B cell (primary cell): ENCODE measurements at places on chromosomes 7 and 10. TPM values are rescaled to one million over a fixed set of nuclear protein-coding genes. Genes with fewer than 3 reads are reported as not detected.

The EVX1 gene
- not detected in 2 replicates for total RNA-seq

GRCh38 chr10:124006526-124006925, 86.9 kb downstream of the CHST15 start:
- no peak for DNase-seq

DNA sequence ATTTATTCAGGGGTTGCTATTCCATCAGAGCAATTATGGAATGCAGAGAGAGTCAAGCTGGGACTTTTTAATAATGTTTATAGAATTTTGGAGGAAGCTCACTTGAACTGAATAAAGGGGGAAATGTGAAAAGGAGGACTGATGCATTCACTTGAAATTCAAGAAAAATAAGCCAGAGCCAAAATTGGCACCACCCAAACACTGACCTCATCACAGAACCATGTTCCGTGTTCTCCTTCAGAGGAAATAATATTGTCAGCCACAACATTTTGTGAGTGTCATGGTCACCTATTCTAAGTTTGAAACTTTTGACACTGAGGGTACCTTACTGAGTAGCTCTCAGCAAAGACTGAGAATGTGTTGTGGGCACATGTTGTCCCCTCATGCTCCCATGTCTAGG, 207.0 kb downstream of the ANK3 start:
- DNase-seq, result no peak

DNA sequence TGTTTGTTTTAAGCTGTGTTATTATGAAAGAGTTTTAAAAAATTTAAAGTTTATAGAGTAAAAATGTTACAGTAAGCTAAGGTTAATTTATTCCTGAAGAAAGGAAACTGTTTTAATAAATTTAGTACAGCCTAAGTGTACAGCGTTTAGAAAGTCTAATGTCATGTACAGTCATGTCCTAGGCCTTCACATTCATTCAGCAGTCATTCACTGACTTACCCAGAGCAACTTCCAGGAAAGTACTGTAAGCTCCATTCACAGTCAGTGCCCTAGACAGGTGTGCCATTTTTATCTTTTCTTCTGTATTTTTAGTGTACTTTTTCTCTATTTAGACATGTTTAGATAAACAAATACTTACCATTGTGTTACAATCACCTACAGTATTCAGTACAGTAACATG, 126.8 kb downstream of the TPK1 start:
- DNase-seq, result no peak

The PHYHIPL gene
- total RNA-seq, result not detected in 2 replicates

The GPER1 gene
- 20.7 and 21.3 TPM in 2 replicates for total RNA-seq

GRCh38 chr7:38929460-38930171, 20.6 kb upstream of the VPS41 start:
- no peak for DNase-seq

DNA sequence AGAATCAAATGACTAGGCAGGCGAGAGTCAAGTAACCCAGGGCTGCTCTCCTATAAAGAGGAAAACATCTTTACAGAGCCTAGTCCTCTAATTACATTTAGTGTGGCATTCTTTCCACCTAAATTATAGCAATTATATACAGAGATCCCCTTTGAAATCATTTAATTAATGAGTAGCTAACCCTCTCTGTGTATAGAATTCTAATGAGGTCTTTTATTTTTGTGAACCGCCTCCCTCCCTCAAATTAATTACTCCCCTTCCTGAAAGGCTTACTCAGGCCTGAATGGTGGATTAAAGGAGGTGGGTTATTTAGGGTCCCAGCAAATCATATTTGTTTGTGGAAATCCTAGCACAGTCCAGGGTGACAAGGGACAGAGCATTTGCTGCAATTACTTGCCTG, 551.8 kb downstream of the SORCS3 start:
- no peak for DNase-seq

The GIMAP5 gene
- total RNA-seq, result 0.10 and 0.27 TPM in 2 replicates

DNA sequence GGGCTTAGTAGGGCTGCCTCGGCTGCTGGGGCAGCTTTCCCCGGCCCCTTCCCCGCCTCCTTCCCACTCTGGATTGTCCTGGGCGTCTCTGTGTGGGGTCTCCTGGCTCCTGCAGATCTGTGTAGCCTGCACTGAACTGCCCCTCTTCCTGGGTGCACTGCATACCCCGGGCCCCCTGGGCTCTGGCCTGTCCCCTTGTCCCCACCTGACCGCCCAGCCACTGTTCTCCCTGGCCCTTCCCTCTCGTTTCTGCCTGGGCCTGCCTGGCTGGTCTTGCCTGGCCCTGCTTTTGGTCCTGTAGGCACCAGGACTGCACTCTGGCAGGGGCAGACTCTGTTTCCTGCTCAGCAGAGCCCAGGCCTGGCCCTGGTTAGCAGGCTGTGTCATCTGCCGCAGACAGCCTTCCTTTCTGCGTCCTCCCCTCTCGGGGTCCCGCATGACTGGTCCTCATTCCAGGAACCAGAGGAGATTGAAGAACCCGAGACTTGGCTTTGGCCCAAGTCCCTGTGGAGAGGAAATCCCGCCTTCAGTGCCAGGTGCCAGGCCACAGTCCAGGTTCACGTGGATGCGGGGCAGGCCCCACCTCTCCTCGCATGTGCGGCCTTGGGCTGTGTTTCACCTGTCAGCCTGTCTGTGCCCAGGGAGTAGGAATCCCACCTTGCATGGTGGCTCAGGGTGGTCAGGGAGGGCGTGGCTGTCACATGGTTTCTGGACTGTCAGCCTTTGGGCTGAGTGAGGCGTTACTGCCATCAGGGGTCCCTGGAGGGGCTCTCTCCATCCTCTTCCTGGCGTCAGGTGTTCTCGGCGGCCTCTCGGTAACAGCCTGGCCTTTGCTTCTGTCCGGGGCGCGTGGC, 9.2 kb downstream of the INPP5A start:
- peak; percentile 87 for DNase-seq

- DNase-seq, result no peak
Observed at GRCh38 chr7:38907066-38907465, 1.9 kb downstream of the VPS41 start.

GRCh38 chr10:74190494-74190893, 39.5 kb downstream of the ADK start:
- DNase-seq, result no peak

The ABCB4 gene
- total RNA-seq, result 40.0 and 45.0 TPM in 2 replicates

- no peak for DNase-seq
Observed at GRCh38 chr7:84720456-84721097, 466.3 kb downstream of the SEMA3D start.

GRCh38 chr10:70763567-70763966, 21.6 kb downstream of the TBATA start:
- DNase-seq, result no peak

DNA sequence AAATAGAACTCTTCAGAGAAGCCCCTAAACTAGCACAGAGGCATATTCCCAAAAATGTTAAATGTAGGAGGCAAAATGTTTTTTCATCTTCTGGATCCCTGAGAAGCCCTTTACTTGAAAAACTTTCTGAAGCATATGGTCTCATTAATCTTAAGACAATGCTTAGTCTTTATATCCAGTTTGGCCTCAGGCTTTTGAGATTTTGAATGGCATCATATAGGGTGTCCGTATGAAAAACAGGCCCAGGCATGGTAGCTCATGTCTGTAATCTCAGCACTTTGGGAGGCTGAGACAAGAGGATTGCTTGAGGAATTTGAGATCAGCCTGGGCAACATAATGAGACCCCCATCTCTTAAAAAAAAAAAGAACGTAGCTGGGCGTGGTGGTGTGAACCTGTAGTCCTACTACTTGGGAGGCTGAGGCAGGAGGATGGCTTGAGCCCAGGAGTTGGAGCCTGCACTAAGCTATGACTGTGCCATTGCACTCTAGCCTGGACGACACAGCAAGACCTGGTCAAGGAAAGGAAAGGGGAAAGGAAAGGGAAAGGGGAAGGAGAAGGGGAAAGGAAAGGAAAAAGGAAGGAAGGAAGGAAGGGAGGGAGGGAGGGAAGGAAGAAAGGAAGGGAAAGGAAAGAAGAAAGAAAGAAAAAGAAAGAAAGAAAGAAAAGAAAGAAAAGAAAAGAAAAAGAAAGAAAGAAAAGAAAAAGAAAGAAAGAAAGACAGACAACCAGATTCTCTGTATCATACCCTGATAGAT, 119.4 kb downstream of the CDK6 start:
- no peak for DNase-seq

The NEUROG3 gene
- total RNA-seq, result not detected in 2 replicates

- DNase-seq, result no peak
Observed at GRCh38 chr7:43290978-43291377, 178.5 kb downstream of the HECW1 start.

The GIMAP4 gene
- total RNA-seq, result 0.27 and 0.85 TPM in 2 replicates
